WTC11 (cell line): ENCODE measurements at places on chromosomes 5 and 9.

- no peak for DNase-seq
These were observed 135.2 kb upstream of the TUSC1 start for GRCh38 chr9:25813478-25813877.

GRCh38 chr5:7876867-7877266 is 7.9 kb downstream of the MTRR start:
- no peak for DNase-seq

DNA sequence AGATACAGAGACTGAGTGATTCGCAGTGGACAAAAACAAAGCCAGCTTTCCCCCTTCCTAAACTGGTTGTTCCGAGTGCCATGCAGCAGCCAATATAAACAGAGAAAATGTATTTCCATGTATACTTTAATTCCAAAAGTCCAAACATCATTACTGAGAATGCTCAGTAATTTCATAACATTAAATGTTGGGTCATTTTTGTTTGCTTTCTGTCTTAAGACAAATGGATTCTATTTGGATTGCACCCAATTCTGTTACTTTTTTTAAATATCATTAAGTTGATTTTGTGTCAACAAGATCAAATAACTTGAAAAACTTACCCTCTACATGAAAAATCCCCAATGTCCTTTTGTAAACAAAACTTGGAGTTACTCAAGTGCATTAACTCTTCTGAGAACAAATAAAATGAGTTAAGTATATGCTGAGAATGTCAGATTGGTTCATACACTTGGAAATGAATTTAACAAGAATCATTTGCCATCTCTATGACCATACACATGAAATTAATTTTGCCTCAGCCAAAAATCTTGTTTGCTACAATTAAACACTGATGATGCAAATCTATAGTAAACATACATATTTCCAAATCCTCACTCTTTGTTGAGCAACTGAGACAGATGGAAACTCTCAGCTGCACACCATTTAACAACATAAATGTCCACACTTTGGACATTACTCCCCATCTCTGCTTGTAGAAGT is 19.4 kb downstream of the LURAP1L start:
- DNase-seq, result no peak

DNA sequence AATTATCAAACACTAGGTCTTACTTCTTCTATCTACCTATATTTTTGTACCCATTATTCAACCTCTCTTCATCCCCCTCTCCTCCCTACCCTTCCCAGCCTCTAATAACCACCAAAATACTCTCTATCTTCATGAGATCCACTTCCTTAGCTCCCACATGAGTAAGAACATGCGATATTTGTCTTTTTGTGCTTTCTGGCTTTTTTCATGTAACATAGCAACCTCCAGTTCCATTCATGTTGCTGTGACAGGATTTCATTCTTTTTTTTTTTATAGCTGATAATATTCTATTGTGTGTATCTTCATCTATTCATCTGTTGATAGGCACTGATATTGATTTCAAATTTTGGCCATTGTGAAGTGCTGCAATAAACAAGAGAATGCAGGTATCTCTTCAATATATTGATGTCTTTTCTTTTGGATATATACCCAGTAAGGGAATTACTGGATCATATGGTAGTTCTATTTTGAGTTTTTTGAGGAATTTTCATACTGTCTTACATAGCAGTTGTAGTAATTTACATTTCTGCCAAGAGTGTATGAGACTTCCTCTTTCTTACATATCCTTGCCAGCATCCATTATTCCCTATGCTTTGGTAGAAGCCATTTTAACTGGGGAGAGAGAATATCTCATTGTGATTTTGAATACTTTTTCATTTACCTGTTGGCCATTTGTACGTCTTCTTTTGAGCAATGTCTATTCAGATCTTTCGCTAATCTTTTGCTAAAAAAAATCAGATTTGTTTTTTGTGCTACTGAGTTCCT is 156.8 kb downstream of the DCP2 start:
- DNase-seq, result no peak

GRCh38 chr5:176646707-176647029 is 616 bp upstream of the TSPAN17 start:
- no peak for DNase-seq

DNA sequence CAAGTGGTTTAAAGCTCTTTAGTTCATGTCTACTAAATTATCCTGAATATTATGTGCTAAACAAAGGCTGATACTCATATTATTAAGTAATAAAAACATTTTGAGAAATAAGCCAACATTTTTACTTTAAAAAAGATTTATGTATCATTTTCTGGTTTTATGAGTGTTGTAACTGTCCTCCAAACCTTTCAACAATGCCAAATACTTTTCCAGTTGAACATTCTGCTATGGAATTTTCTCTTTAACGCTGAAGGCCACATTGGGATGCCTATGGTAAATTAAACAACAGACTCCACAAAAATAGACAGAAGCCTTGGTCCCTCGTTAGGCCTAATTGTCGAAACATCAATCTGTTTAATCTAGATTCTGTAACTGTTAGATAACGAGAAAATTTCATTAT is 131.3 kb downstream of the GLIS3 start:
- DNase-seq, result no peak

DNA sequence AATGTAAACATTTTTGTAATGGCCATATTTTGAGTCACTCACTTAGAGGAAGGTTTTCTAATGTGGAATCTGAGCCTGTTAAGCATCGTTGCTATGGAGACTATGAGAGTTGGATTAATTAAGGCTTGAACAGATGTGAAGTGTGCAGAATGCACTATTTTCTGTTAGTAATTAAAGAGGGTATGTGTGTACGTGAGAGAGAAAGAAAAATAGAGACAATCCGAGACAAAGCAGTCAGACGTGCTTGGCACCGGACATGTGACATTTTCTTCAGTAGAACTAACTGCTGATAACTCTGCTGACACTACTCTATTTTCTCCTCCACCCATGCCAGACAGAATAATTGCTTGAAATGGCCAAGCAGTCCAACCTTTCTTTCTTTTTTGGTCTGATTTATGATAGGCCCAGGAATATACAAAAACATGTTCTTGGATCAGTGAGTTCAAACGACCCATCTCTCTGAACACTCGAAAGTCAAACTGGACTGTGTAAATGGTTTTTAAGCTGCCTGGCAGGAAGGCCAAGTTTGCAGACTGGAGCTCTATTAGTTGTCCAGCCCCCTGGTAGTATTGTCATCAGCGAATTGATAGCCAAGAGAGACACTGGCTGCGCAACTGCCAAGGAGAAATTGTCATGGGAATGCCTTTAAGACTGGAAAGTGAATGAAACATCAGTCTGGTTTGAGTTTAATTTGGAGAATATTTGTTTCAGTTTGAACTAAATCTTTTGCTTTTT is 322.1 kb downstream of the ARHGEF28 start:
- DNase-seq, result no peak

GRCh38 chr5:71744009-71744790 is 25.1 kb downstream of the CARTPT start:
- no peak for DNase-seq

DNA sequence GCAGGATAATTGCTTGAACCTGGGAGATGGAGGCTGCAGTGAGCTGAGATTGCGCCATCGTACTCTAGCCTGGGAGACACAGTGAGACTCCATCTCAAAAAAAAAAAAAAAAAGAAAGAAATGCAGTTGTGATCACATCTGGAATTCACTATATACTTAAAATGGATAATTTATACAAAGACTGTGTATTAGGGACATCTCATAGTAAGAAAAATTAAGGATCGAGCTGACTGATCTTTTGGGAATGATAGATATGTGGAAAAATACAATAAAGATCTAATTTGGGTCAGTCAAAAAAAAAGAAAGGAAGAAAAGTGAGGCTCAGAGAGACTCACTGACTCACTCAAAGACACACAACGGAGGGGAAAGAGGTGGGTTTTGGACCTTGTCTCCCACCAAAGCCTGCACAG is 73.2 kb upstream of the STXBP1 start:
- DNase-seq, result no peak

GRCh38 chr5:121182788-121183490 is 668.7 kb upstream of the FTMT start:
- no peak for DNase-seq

DNA sequence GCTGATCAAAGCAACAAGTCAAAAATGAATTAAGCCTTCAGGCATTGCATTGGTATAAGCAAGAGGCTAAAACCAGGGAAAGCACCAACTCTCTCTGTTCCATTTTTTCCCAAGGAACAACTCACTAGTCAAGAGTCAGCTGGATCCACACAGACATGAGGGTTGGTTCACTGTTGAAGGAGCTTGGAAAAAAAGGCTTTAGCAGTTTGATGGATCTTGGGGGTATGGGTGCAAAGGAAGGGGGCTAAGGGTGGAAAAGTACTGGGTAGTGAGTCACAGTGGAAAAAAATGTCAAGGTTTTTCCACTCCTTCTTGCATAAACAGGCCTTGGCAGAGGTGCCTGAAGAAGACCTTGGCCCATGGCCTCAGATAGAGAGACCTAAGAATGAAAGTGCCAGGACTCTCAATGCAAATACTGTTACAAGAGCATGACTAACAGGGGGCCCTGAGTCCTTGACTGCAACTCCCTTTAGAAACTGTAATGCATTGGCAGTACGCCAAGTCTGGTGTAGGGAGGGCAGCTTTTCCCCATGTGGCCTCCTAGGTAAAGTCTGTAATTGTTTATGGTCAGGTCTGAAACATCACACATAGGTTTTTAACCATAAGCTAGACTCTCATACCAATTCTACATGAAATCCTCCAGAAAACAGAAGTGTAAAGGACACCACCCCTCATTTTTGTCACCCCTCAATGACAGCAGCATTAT is 23.7 kb downstream of the ACTL7A start:
- no peak for DNase-seq

DNA sequence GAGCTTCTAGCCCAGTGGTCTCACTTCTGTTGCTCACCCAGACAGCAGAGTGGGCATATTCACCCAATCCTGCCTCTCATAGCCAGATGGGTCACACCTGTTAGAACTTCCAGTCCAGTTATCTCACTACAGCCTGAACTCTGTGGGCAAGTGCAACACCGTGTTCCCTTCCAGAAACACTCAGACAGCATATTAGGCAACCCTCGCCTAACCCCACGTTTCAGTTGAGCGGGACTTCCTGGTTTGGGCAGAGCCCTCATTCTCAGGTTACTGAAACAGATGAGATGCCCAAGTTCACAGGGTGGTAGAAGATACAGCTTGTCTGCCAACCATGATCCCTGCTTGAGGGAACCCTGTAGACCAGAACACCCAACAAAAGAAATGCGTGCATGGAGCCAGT is 538.2 kb downstream of the CYLC2 start:
- DNase-seq, result no peak

- DNase-seq, result no peak
These were observed 194.7 kb downstream of the SPATA31D1 start for GRCh38 chr9:82183181-82183860.

GRCh38 chr9:89491694-89492093 is 6.2 kb downstream of the SEMA4D start:
- no peak for DNase-seq

DNA sequence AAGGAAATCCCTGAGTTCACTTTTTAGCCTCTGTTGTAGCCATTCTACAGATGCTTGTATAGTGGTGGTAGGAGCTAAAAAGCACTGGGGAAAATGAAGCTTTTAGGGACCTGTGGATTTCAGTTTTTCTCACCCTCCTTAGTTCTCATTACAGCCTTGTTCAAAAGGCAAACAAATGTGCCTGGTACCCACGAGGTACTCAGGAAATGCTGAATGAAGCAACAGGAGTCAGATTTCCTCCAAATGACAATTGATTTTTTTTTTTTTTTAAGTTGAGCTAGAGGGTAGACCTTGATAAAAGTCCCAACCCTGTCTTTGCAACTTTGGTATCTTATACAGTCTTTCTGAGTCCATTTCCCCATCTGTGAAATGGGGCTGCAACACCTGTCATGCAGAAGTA is 21.3 kb upstream of the TMOD1 start:
- no peak for DNase-seq
